ENCODE measurements at places on chromosomes 5 and 9. TPM values are rescaled to one million over a fixed set of nuclear protein-coding genes. Genes with fewer than 3 reads are reported as not detected.
A peak's percentile ranks its signal among the peaks of the same experiment; 100 is the strongest.

MELK gene
- 1.2 TPM for total RNA-seq

REEP2 gene
- 7.7 TPM for total RNA-seq

ATP10B gene
- total RNA-seq = 0.16 TPM

POU5F2 gene
- total RNA-seq = 3.1 TPM

GPR21 gene
- total RNA-seq = 6.1 TPM

DNA sequence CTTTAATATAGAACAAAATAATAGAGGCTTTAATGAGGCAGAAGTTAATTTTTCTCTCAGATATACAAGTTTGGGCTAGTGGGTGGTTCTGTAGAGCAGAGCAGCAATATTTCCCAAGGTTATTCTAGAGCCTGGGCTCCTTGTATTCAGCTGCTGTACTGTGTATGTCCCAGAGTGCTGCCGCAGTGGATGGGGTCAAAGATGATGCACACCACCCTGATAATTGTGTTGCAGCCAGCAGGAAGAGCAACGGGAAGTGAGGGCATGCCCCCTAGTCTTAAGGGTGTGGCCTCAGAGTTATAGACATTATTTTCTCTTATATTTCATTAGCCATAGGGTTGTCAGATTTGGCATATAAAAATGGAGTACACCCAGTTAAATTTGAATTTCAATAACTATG lies 23.9 kb upstream of the KIF4B start:
- no peak for DNase-seq

- DNase-seq = no peak
Observed at GRCh38 chr5:102811972-102812371, 56.9 kb downstream of the PAM start.

DNA sequence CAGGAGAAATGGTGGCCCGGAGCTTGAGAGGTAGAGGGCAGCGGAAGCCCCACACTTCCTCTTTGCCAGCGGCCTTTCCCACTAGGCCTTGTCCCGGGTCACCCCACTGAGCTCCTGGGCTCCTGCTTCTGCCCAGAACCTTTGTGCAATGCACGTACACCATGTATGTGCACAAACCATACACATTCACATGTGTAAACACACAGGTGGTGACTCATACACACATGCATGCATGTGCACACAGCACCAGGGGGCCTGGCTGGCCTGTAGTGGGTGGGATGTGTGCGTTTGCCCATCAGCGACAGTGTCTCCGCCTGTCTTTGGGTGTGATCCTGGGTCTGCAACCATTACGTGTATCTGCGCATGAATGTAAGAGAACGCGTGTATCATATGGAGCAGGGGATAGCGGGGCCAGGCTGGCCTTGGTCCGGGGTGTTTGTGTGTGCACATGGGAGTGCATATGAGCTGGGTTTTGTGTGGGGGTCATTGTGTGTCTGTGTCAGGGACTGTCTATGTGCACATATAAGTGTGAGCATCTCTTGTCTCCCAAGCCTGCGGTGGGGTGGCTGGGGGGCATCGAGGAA lies 43.7 kb downstream of the PSD2 start:
- peak; percentile 49 for DNase-seq

DNA sequence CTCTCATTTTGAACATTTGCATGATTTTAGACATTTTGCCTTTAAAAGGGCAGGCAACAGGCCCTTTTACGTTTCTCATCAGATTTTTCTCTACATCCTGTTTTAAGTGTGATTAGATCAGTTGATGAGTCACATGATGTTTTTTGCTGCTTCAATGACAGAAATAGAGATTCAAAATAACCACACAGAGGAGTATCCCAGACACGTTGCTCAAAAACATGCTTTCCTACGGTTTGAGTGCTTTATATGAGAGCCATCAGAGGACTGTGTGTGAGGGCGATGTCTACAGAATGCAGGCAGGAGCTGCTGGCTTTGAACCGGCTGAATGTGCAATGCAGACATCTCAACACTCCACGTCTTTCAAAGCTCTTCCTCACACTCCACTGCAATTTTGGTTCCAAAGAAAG lies 42.1 kb downstream of the OTULIN start:
- no peak for DNase-seq

DNA sequence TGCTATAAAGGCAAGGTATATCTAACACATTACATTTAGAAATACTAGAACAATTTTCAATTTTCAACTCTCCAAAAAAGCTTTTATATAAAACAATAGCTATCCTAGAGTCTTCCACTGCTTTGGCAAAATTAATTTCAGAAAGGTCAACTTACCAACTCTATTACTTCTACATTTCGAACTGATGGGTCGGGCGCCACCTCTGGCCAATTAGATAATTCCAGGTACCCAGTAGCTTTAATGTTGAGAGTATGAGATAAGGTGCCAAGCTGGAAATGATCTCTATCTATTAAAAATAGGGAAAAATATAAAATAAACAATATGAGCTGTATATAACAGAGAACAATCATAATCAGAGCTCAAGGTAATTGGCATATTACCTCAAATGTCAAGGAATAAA lies 166.6 kb downstream of the AP3B1 start:
- no peak for DNase-seq

DNA sequence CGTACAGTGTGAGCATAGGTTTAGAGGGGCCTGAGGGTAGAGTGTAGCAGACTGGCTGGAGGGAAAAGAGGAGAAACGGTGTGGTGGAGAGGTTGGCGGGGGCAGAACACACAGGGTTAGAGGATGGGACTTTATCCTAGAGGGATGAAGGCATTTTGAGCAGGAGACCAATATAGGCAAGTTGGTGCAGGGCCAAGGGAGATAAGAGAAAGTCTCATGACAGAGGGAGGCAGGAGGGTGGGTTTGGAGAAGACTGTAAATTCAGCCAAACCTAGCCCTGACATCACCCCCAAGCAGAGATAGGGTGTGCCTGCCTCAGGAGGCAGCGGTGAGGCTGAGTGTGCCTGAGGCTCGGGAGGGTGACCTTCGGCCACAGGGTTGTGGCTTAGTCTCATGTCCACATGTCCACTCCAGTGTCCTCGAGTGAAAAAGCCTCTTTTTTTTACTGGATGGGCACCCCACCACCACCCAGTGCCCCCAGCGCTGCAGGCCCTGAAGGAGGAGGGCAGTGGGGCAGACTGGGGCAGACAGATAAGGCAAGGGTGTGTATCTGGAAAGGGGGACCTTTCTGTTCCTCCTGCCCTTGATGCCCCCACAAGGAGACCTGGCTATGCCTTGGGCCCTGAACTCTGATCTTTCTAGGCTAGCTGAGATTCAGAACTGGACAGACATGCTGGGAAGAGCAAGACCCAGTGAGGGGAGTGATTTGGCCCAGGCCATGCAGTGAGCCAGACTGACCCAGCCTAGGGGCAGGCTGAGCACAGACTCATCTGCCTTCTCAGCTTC lies 108.7 kb downstream of the RGS3 start:
- peak; percentile 42 for DNase-seq

DNA sequence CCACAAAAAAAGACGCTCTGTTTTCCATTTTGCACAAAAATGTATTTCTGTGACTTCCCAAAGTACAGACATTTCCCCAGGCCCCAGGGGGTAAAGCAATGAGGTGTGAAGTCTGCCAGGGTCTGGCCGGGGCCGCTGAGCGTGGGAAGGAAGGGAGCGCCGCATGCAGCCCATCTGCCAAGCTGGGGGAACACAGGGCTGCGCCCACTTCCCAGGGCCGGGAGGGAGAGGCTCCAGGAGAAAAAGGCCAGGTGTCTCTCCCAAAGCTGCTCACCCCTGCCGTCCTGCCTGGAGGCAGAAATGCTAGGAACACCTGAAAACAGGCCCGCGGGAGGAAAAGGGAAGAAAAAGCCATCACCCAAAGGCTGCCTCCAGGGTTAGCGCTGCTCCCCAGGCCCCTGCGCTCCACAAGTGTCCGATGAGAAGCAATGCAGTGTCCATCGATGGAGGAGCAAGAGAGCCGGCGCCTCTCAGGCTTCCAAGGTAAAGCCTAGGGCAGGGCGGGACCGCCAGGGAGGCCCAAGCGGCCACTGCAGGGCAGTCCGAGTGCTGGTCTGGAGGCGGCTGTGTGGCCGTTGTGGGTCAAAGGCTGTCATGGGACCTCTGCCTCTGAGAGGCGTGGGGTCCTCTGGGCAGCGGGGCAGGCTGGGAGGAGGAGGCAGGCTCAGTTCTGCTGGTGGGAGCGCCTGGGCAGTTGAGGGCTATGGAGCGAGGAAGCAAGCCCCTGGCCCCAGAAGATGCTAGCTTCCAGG lies 6.0 kb upstream of the ZDHHC12 start:
- DNase-seq = no peak

GRCh38 chr9:135830496-135830895 lies 76.8 kb downstream of the CAMSAP1 start:
- no peak for DNase-seq

GRCh38 chr9:129558063-129558550 lies 62.8 kb downstream of the C9orf50 start:
- no peak for DNase-seq

DNA sequence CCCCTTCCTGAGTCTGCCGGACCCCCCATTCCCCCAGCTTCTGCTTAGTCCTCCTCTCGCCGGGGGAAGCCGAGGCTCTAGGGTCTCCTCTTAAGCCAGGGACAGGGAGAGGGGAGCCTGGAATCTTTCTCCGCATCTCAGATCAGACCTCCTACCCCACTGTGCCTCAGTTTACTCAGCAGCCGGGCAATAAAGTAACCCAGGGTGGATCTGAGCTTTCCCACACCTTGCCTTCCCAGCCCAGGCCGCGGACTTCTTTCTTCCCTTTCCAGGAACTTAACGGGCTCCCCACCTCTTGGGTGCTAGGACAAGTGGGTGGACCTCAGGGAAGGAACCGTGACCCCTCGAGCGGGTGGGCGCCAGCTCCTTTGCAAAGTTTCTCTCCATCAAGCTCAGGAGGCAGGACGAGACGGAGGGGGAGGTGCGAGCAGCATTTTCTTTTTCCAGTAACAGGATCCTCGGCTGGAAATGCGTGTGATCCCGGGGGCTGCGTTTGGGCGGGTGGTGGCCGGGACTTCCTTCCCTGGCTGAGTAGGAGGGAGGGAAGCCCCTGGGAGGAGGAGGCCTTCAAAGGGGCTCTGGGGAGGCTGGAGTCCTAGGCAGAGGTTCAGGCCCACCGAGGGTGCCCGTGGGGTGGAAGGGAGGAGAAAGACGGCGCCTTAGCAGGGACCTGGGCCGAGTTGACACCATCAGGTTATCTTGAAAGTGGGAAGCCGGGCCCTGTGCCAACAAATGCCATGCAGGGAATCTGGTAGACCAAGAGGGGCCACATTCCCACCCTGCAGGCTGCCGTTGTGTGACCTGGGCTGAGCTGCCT lies 795 bp downstream of the DAB2IP start:
- DNase-seq = no peak

- DNase-seq = no peak
Observed at GRCh38 chr5:120628156-120628555, 164.1 kb downstream of the PRR16 start.

DNA sequence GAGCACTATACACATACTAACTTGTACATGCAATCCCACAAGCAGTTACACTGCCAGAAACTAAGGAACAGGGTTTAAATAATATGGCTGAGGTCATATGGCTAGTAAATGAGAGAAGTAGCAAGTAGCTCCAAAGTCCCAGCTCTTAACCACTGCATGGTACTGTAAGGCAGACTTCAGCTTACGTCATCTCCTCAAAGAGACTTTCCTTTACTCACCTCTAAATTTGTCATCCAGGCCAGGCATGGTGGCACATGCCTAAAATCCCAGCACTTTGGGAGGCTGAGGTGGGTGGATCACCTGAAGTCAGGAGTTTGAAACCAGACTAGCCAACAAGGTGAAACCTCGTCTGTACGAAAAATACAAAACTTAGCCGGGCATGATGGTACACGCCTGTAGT lies 20.4 kb upstream of the SELENOP start:
- no peak for DNase-seq

- DNase-seq = no peak
Observed at GRCh38 chr5:106331415-106331814, 1339.3 kb downstream of the EFNA5 start.

- DNase-seq = no peak
Observed at GRCh38 chr5:95393279-95393678, 2.1 kb downstream of the FAM81B start.
